Cardiac muscle cell (in vitro differentiated cells and primary cell): ENCODE measurements at places on chromosomes 11 and 22.
A peak's percentile ranks its signal among the peaks of the same experiment; 100 is the strongest.

- DNase-seq, result no peak
Measured at GRCh38 chr22:40261783-40262182, 84.1 kb downstream of the TNRC6B start.

DNA sequence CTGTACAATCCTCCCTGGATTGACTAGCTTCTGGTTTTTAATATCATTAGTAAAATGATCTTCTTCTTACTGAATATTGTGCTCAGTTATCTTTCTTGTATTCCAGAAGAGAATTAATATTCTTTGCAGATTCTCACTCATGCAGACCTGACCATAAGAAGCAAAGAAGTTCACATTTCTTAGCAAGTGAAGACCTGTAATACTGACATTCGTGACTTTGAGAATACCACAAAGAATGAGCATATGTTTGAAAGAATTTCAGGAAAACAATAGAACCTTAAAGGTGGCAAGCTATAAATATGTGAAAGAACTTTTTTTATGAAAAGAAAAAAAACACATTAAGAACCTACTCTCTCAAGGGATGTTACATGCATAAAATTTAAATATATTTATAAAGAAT is 371.6 kb downstream of the JRKL start:
- DNase-seq, result no peak

DNA sequence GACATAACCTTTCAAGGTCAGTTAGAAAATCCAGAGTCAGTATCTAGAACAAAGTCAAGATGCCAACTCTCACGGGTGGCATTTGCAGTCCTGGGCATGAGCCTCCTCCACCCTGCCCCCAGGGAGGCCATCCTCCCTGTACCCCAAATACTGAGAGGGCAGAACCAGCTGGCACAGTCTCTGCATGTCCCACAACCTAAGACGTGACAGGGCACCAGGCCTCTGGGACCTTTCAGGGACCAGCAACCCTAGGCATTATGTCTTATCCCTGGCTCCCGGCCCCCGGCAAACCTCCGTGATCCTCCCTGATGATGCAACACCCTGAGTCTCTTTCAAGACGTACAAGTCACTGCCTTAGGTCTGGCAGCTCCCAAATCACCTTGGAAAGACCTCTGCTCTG is 2.0 kb downstream of the MB start:
- peak; percentile 55 for DNase-seq

- DNase-seq, result peak; percentile 50
Measured at GRCh38 chr11:114026355-114026754, 33.2 kb upstream of the ZBTB16 start.

DNA sequence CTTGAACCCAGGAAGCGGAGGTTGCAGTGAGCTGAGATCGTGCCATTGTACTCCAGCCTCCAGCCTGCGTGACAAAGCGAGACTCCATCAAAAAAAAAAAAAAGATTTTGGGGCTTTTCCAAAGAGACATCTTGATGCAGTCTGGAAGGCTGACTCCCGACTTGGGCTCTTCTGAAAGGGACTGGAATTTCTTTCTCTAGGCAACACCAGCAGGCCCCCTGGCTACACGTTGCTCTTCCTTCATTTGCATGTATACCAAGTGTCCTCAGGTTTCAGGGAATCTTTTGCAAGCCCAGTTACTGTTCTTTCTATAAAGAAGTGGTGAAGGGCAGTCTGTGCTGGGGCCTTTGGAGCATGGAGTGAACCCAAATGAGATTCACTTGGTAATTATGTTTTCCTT is 211.0 kb downstream of the GRIK4 start:
- DNase-seq, result no peak

- DNase-seq, result peak; percentile 76
Measured at GRCh38 chr11:23991165-23991539, 505.7 kb upstream of the LUZP2 start.

GRCh38 chr22:44005524-44005923 is 18.6 kb upstream of the PARVB start:
- no peak for DNase-seq

DNA sequence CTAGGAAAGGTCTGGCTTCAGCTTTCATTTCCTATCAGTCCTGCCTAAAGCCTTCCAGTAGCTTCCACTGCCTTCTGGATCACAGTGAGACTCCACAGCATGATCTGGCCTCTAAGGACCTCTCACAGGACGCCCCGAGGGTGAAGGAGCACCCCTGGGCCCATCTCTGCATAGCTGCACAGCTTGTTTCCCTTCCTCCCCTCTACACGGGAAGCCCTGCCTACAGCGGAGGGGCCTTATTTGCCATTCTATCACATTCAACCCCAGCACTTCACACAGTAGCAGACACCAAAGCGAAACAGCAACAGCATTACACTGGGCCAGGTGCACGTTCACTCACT is 162.3 kb upstream of the GRK3 start:
- no peak for DNase-seq

- DNase-seq, result no peak
Measured at GRCh38 chr22:32996702-32997101, 61.5 kb downstream of the SYN3 start.

DNA sequence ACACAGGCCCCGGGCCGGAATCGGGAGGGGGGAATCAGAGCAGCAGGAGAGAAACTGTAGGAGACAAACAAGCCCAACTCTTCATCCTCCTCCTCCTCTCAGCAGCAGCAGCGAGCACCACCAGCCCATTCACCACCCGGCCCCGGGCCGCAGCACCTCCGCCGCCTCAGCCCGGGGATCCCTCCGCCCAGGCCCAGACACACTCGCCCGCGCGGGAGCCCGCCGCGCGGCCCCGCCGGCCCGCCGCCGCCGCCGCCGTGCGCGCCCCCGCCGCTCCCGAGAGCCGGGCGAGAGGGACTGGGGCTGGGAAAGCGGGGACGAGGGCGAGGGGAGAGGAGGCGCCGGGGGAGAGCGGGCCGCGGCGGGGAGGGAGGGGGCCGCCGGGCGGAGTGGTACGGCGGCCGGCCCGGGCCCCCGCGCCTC is at the start of gene PHF21A:
PHF21A (minus strand) TSS at position 154 of the 423 bp plus-strand sequence. CDS start 37,235 bp downstream, outside the sequence.
- peak; percentile 94 for DNase-seq

DNA sequence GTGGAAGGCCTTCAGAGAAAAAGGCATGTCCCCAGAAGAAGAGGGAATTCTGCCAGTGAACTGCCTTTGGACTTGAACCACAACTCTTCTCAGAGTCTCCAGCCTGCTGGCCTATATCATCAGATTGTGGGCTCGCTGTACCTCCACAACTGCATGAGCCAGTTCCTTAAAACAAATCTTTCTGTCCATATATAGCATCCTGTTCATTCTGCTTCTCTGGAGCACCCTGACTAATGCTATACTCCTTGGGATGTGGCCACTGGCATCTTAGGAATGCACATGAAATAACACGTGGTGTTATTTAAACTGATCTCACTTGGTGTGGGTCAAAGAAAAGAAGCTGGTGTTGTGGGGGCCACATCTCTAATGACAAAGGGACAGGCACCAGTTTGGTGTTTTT is 58.3 kb upstream of the VSTM5 start:
- no peak for DNase-seq

DNA sequence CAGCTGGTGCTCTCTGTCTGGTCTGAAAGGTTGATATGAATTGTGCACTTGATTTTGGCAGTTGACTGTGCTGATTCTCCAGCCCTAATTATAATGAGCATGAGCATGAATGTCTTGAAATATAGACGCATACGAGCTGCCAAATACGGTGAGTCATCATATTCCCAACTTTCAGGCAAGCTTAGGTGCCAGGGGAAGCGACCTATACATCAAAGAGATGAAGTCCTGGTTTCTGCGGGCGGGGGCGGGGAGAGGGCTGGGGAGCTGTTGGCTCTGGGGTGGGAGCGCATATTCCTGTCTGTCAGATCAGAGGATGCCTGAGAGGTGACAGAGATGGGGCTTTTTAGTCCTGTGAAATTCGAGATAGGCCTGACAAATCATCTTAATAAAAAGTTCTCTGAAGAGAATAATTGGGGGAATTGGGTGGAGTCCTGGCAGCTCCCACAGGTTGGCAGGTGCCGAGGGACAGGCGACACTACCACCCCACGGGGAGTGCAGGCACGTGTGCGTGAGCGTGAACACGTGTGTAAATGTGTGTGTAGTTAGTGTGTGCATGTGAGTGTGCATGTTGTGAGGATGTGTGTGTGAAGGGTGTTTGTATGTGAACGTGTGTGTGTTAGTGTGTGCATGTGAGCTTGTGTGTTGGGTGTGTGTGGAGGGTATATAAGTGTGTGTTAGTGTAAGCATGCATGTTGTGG is 865.3 kb downstream of the TBC1D22A start:
- DNase-seq, result no peak

GRCh38 chr22:31917227-31917921 is 27.0 kb upstream of the YWHAH start:
- no peak for DNase-seq

- no peak for DNase-seq
Measured at GRCh38 chr22:29758959-29759358, 7.8 kb downstream of the ZMAT5 start.
